Cerebellar nuclear complex (tissue), 1 donor: ENCODE measurements at places on chromosomes 16 and 17.

GRCh38 chr17:75654176-75654575 is 12.8 kb downstream of the RECQL5 start:
- DNase-seq: no peak

DNA sequence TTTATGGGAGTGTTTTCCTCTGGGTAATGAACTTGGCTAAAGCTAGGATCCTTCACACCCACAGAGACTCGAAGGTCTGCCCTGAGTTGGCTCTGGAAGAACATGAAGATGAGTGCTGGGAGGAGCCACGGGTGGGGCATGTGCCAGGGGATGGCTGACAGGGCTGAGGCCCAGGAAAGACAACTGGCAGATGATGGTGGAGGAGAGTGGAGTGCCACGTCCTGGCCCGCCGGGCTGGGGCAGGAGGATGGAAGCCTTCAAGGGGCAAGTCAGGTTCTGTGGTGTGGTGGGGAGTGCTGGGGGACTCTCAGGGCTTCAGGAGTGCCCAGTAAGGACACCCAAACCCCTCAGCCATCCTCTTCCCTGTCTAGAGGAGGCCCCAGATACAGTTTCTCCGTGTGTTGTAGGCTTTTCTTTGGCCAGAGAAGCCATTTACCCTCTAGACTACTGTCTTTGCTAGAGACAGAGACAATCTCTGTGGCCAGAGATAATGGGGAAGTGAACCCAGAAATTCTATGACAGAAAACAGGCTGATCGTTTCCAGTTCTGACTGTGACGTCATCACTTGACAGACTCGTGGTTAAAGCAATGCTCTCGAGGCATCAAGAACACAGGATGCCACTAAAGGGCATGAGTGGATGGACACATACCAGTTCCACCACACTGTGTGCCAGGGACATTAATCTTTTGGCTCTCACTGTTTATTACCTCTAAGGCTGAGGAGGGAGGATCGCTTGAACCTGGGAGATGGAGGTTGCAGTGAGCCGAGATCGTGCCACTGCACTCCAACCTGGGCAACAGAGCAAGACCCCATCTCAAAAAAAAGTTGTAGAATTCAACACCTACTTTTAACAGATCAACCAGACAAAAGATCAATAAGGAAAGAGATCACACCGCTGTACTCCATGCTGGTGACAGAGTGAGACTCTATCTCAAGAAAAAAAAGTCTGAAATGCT is 18.6 kb upstream of the SLC5A10 start:
- no peak for DNase-seq

DNA sequence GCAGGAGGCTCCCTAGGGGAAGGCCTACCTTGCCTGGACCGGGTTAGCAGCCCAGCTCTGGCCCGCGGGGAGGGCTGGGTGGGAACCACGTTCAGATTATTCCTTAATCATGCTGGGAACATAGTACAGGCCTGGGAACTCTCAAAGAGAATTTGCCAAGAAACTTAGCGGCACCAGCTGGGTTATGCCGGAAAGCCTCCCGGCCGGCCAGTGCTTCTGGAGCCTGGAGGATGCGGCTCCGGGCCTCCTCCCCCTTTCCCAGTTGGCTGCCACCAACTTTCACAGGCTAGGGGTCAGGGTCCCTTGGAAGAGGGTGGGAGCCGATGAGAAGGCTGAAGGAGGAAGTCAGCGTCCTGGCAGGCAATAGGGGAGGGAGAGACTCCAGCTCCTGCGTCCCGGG is 10.8 kb downstream of the NGFR start:
- DNase-seq: no peak

DNA sequence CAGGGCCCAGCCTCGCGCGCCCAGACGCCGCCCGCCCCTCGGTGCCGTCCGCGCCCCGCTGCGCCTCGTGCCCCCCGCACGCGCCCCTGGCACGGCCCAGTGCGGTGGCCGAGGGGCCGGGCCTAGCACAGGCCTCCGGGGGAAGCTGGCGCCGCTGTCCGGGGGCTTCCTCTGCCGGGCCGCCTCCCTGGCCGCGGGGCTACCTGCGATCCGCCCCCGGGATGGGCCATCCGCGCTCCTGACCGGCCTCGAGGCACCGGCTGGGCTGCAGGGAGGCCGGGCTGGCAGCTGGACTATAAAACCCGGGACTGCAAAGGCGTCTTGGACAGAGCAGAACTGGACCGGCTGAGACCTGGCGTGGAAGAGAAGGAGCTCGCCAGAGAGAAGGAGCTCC is 783 bp downstream of the BHLHA9 start:
- no peak for DNase-seq

DNA sequence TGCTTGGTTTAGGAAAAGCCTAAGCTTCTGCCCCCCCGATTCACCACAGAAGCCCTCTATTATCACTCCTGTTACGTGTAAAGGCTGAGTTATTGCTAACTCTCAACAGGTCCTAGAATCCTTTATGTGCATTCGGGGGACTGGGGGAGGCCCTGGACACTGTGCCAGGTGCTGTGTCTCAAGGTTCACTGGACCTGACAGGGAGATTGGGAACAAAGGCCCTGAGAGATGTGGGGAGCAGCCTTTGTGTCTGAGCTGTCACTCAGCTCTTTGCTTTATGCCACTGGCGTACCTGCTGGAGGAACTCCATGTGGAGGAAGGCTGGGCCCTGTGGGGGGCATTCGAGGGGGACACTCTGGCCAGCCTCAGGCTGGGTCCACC is 65.9 kb downstream of the METRNL start:
- DNase-seq: no peak

DNA sequence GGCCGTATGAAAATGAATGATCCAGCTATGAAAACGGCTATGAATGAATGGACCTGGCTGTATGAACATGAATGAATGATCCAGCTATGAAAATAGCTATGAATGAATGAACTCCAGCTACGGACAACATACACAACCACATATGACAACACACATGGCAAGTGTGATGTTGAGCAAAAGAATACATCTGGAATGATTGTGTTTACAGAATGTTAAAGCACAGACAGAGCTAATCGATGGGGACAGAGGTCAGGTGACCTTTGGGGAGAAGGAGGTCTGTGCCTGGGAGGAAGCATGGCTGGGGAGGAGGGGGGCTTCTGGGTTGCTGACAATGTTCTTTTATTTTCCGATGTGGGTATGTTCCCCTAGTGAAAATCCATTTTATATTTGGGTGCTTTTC is 174.0 kb upstream of the WSCD1 start:
- DNase-seq: no peak

DNA sequence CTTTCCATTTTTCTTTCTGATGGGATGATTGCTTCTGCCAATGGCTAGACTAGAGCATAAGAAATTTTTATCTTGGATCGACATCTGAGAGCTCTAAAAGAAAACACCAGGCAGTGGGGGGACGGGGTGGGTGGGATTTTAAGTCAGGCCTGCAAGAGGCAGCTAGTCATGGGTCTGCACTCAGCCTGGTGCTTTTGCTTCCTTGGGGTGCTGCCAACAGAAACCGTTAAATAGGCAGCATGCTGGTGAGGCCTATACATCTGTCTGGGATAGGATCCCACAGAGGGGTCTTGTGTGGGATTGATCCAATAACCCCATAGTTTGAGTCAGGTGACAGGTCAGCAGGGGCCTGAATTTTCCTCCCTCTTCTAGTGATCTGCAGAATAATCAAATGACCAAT is 26.9 kb downstream of the ZNRF1 start:
- DNase-seq: no peak

DNA sequence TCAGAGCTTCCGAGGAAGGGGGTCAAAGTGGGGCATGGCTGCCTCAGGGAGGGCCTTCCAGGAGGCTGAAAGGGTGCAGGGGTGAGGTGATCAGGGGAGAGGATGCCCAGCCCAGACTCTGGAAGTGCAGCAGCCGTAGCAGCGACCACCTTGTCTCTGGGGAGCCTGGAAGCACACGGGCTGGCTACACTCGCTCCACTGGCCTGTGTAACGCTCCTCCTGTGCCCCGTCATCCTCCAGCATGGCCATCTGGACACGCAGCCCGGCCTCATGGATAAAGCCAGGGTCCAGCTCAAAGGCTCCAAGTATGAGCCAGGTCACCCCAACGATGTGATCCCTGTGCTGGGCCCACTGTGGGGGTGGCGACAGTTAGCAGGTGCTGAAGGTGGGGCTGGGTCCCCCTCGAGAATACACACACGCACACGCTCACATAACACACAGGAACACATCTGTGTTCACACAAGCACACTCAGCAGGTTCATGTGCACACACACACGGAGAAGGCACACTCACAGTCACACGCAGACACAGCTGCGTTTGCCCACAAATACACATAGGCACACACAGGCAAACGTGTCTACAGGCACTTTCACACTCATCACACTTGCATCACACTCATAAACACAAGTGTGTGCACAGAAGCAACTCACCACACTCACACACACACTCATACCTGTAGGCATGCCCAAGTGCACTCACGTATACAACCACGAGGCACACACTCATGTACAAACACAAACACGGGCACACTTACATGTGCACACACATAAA is 19.3 kb downstream of the POLR3K start:
- no peak for DNase-seq

GRCh38 chr16:3022208-3022683 is 1.5 kb downstream of the HCFC1R1 start:
- DNase-seq: no peak

DNA sequence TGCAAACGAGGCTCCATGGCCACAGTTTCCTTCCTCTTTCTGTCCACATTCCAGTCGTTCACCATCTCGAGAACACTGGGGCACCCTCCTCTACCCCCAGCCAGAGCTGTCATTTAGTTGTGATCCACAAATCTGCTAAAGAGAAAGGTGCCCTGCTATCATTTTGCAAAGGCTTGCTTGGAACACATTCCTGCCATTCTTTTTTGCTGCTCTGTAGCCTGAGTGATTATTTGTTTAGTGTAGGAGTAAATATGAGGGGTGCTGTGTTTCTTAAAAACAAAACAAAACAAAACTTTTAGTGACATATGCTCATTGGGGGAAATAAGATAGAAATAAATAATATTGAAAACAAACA is 166.7 kb downstream of the PRKCA start:
- DNase-seq: no peak

DNA sequence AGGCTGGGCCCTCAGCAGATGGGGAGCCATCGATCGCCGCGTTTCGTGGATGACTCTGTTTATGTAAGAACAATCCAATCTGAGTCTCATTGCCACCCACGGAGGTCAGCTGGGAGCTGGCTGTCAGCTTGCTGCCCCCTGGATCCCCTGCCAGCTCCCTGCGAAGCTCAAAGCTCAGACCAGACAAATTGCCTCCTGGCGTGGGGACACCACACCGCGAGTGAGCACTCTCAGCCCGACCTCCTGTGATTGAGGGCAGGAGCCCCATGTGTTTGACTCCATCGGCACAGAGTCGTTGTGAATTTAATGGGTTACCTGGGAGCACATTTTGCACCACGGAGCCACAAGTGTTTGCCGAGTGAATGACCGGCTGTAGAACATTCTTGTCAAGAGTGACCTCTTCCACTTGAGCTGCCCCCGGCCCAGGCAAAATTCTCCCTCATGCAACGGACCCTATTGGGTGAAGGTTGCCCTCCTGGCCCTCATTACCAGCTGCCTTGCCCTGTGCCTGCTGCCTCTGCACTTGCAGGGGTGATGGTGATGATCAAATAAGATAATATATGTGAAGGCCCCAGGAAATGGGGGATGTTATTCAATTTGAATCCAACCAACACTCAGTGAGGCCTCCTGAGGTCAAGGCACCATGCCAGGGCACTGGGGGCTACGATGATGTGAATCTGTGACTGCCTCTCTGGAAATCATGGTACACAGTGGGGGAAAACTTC is 7.6 kb upstream of the GFAP start:
- DNase-seq: no peak

DNA sequence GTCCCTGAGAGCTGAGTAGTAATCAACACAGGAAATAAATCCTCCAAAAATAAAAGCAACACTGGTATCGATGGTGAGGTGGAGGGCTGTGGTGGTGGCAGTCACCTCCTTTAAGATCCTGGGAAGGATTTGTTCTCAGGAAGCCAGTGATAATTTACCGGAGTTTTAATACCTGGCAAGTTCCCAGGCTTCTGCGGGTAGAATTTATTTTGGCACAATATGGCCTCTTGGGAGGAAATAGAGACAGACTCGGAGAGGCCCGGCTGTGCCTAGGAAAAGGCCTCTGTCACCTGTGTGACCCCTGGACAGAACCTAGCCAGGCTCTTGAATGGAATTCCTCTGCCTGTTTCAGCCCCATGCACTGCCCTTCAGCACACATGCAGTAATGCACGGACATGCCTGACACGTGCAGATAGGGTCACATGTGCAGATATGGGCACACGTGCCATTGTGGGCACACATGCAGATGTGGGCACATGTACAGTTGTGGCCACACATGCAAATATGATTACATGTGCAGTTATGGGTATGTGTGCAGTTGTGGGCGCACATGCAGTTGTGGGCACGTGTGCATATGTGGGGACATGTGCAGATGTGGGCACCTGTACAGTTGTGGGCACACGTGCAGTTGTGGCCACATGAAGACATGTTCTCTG is 33.5 kb downstream of the MGAT5B start:
- DNase-seq: no peak

GRCh38 chr17:77254951-77255825 is 114.4 kb downstream of the SEC14L1 start:
- no peak for DNase-seq

DNA sequence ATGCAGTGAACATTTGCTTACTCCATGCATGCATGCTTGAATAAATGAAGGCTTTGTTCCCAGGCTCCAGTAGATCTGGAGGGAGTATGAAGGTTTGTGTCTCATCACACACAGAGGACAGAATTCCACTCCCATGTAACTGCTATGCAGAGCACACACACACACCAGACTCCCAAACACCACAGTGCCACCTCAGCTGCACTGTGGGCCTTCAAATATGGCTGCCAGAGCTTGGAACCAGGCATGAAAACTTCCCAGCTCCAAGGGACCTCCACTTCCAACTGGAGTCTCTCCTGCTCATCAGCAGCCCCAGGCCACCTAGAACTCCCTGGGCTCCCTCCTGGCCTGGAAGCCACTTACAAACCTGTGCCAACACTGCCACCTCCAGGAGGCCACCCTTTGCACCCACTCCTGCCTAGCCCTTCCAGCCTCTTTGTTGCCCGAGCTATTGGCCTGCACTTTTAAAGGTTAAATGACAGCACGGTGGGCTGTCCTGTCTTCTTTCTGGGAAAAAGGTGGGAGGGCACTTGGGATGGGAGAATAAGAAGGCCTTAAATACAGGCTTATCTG is 151.2 kb downstream of the ZNF423 start:
- no peak for DNase-seq

GRCh38 chr17:75128694-75129505 is 2.6 kb downstream of the NT5C start:
- no peak for DNase-seq

DNA sequence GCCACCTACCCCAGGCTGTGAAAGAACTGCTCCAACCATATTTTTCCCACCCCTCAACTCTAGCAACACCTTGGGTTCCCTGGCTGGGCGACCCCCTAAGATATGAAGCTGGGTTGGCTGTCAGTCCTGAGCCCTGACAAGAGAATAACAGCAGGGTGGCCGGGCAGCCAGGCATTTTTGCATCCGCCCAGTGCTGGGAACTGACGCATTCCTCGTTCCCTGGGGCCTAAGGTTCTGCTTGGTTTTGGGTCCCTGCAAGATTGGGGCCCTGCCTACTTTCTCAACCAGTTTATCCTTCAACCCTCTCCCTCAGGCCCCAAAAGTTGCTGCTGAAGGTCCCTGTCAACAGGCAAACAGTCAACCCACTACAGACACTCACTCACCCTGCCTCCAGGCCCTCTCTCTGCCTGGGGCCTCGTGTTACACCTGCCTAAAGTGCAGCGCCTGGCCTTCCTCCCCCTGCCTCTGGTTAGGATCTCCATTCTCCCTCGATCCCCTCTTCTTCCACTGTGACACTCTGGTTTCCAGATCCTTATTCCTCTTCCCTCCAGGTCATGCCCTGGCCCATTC is 151.5 kb downstream of the STX8 start:
- DNase-seq: no peak
